ENCODE measurements at places on chromosomes 2 and 18.

DNA sequence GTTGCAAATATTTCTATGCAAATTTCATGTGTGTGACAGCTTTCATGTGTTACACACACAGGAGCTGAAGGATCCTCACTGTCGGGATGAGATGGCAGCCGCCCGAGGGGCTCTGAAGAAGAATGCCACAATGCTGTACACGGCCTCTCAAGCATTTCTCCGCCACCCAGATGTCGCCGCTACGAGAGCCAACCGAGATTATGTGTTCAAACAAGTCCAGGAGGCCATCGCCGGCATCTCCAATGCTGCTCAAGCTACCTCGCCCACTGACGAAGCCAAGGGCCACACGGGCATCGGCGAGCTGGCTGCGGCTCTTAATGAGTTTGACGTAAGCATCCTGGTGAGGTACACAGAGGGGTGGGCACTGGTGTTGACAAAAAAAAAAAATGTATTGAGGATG lies 361.2 kb downstream of the CTNNA2 start:
- no peak overlapping the region for H3K4me3 ChIP-seq
- no peaks in the 10 kb centered on the region for H3K4me1 ChIP-seq
- H3K27me3 ChIP-seq, result no peaks in the 10 kb centered on the region

- no peaks in the 10 kb centered on the region for H3K27me3 ChIP-seq
- peak; percentile 45 for DNase-seq
- H3K4me3 ChIP-seq, result peak overlapping the region; percentile 28
- H3K36me3 ChIP-seq, result no peaks in the 10 kb centered on the region
These were observed 60.1 kb upstream of the IL1RL1 start for GRCh38 chr2:102251042-102251848.

- no peak overlapping the region for H3K27ac ChIP-seq
- DNase-seq, result no peak
These were observed 168.2 kb downstream of the FAM210A start for GRCh38 chr18:13558124-13558523.

- no peak overlapping the region for H3K4me3 ChIP-seq
- H3K27me3 ChIP-seq, result no peaks in the 10 kb centered on the region
- H3K4me1 ChIP-seq, result no peaks in the 10 kb centered on the region
These were observed 28.4 kb upstream of the RNU4ATAC start for GRCh38 chr2:121502246-121502645.

- no peaks in the 10 kb centered on the region for H3K27me3 ChIP-seq
- no peak overlapping the region for H3K4me3 ChIP-seq
- no peak overlapping the region for H3K27ac ChIP-seq
- DNase-seq, result no peak
These were observed 249.2 kb upstream of the SLC39A10 start for GRCh38 chr2:195407783-195408182.

- no peak overlapping the region for H3K4me3 ChIP-seq
- H3K27me3 ChIP-seq, result no peaks in the 10 kb centered on the region
- H3K27ac ChIP-seq, result peak overlapping the region; percentile 73
- no peaks in the 10 kb centered on the region for H3K36me3 ChIP-seq
These were observed 14.5 kb upstream of the MAT2A start for GRCh38 chr2:85524336-85524908.

DNA sequence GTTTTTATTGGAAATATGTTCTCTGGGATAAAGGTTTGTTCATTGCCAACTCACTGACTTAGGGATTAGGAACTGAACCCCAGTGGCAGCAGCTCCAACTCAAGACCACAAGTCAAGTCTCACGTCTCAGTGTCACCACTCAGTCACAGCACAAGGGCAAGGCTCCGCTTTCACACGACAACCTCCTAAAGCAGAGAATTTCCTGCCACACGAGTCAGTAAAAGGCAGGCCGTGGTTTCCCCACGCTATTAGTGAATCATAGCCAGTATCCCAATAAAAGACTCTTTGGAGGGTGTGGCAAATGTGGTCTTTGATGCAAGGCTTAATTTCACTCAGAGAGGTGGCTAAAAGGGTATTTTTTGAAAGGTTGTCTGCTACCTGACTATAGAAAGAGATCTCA lies 57.6 kb downstream of the PIEZO2 start:
- no peaks in the 10 kb centered on the region for H3K36me3 ChIP-seq
- no peaks in the 10 kb centered on the region for H3K27me3 ChIP-seq
- DNase-seq, result no peak
- H3K4me3 ChIP-seq, result no peak overlapping the region
- no peak overlapping the region for H3K27ac ChIP-seq

- H3K27ac ChIP-seq, result no peak overlapping the region
- no peaks in the 10 kb centered on the region for H3K36me3 ChIP-seq
- no peak for DNase-seq
- H3K4me3 ChIP-seq, result no peak overlapping the region
- H3K27me3 ChIP-seq, result no peaks in the 10 kb centered on the region
- no peaks in the 10 kb centered on the region for H3K4me1 ChIP-seq
These were observed 218.3 kb upstream of the SMAD7 start for GRCh38 chr18:49169037-49169521.

GRCh38 chr18:22344908-22345670 lies 72.6 kb downstream of the CTAGE1 start:
- H3K4me1 ChIP-seq, result no peaks in the 10 kb centered on the region
- no peak overlapping the region for H3K4me3 ChIP-seq
- no peaks in the 10 kb centered on the region for H3K36me3 ChIP-seq
- peak overlapping the region; percentile 98 for H3K27ac ChIP-seq
- no peaks in the 10 kb centered on the region for H3K27me3 ChIP-seq

DNA sequence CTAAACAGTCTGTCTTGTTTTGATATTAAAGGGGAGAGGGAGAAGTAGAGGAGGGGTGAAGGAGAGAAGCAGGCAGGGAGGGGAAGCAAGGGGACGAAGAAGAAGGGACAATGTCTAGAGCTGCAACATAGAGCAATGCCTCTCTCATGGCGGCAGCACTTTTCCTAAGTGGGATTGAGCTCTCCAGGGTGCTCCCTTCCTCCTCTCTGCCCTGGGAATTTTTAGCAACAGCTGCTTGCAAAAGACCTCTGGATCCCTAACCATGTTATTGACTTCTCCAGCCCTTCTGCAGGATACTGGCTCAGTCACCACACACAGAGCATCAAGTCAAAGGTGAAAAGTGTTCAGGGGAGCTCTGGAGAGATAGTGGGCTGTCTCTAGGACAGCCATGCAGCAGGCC lies 734.9 kb downstream of the EPHA4 start:
- no peak overlapping the region for H3K27ac ChIP-seq
- DNase-seq, result no peak
- no peaks in the 10 kb centered on the region for H3K36me3 ChIP-seq
- H3K27me3 ChIP-seq, result no peaks in the 10 kb centered on the region
- no peak overlapping the region for H3K4me3 ChIP-seq

DNA sequence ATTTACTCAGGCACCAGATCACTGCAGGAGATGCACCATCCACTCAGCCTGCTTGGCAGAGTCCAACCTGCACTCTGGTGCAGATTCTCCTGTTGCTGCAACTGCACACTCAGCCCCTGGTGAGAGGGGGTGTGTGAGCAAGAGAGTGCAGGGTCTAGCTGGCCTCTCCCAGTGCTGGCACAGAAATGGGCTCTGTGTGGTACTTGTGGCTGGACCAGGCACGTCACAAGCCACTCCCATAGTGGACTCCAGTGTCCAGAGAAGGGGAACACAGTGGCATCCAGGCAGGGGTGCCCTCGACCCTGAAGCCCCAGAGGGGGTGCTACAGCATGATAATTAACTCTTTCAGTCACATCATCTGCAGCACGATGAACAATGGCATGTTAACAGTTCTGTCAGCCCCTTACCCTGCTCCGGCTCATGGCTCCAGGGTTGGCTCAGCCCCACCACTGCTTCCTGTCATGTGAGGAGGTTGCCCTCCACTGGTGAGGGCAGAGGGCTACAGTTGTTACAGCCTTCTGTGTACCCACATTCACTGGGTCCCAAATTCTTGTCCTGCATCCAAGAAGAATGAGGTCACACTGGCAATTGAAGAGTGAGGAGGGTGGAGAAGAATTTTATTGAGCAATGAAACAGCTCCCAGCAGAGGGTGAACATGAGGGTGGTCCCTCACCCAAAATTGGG lies 135.7 kb downstream of the EVA1A start:
- H3K36me3 ChIP-seq, result no peaks in the 10 kb centered on the region
- DNase-seq, result no peak
- no peaks in the 10 kb centered on the region for H3K4me1 ChIP-seq
- no peak overlapping the region for H3K27ac ChIP-seq

DNA sequence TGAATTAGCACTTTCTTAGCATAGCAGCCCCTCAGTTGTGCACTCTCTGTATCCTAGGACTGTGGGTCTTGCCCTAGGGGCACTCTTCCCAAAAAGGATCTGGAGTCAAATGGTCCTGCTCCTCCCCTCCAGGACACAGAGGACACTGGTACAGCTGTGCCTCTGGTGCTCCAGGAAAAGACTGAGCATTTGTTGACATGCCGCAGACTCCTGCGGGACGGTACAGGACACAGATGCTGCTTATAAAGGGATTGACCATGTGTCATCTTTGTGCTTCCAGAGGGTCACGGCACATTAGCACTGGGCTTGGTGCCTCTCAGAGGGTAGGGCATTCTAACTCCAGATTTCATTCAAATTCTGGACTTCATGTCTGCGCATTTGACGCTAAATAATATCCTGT lies 110.5 kb downstream of the KLF7 start:
- no peaks in the 10 kb centered on the region for H3K4me1 ChIP-seq
- H3K4me3 ChIP-seq, result no peak overlapping the region
- no peak for DNase-seq
- H3K27ac ChIP-seq, result no peak overlapping the region
- no peaks in the 10 kb centered on the region for H3K36me3 ChIP-seq
- no peaks in the 10 kb centered on the region for H3K27me3 ChIP-seq

DNA sequence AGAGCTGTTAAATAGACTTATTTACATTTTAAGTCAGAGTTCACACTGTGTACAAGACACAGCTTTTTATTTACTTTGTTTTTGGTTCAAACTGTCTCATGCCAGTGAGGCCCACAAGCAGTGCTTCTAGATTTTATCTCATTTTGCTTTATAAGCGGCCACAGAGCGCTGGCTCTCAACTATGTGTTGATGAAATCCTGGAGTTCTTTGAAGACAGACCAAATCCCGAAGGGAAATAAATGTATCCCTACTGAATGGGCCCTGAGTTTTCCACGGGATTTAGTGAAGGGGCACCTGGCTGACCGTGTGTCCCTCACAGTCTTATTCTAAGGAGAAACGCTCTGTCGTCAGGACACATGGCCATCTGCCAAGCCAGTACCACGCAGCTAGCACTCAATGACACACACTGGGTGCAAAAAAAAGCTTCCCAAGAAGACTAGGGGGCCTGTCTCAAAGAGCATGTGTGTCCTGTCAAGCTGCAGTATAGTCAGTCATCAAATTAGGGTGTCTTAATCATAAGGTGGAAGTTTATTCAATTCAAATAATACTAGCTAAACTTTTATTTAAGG lies 23.4 kb downstream of the LYPD1 start:
- DNase-seq, result no peak
- no peak overlapping the region for H3K27ac ChIP-seq
- no peak overlapping the region for H3K4me3 ChIP-seq
- no peaks in the 10 kb centered on the region for H3K36me3 ChIP-seq
- H3K4me1 ChIP-seq, result no peaks in the 10 kb centered on the region

DNA sequence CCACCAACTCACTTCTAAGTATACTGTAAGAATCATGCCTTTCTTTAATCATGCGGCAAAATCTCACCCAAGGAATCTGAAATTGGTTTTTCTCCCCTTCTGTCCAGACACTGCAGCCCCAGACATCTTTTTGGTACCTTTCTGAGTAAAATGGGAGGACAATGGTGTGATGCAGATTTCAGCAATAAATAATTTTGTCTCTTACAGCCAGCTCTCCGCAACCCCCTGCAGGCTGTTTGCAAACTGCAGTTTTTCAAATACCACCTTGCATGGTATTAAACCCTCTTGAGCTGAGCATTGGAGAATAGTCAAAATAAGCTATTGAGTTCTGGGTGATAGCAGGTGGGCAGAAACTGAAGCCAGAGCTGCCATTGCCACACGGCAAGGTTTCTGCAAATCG lies 32.2 kb downstream of the GPR39 start:
- no peak overlapping the region for H3K27ac ChIP-seq
- no peak overlapping the region for H3K4me3 ChIP-seq
- H3K36me3 ChIP-seq, result no peaks in the 10 kb centered on the region
- H3K4me1 ChIP-seq, result no peaks in the 10 kb centered on the region

DNA sequence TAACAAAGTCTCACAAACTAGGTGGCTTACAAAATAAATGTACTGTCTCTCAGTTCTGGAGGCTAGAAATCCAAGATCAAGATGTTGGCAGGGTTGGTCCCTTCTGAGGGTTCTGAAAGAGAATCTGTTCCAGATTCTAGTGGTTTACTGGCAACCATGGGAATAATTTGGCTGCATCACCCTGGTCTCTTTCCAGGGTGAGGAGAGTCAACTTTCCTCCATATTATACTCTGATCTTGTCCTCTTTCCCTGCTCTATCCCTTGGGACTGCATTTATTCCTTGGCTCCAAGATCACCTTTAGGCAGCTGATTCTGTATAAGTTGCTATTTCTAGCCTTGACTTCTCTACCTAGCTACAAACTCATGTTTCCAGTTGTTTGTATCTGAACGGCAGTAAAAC lies 35.2 kb downstream of the SLC40A1 start:
- H3K27me3 ChIP-seq, result no peaks in the 10 kb centered on the region
- H3K27ac ChIP-seq, result peak overlapping the region; percentile 77
- no peak for DNase-seq
- H3K36me3 ChIP-seq, result no peaks in the 10 kb centered on the region

DNA sequence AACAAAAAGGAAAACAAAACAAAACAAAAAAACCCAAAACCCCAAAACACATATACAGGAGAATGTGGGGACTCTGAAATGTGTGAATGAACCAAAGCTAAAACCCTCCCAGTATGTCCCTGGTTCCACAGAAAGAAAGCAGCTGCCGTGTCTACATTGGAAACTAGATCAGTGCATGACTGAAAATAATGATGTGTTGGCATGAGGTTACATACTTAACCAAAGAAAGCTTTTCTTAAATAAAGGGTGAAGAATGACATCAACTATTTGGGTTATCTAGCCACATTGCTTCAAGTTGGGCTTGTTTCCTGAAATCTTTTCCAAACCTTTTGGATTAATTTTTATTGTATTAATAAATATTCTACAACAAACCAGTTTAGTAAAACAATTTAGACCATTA lies 91.9 kb upstream of the FN1 start:
- no peak overlapping the region for H3K4me3 ChIP-seq
- H3K27ac ChIP-seq, result no peak overlapping the region
- no peaks in the 10 kb centered on the region for H3K27me3 ChIP-seq
- no peak for DNase-seq

Data from uterus (tissue), 4 donors.